ENCODE measurements at places on chromosomes 7 and 10.

DNA sequence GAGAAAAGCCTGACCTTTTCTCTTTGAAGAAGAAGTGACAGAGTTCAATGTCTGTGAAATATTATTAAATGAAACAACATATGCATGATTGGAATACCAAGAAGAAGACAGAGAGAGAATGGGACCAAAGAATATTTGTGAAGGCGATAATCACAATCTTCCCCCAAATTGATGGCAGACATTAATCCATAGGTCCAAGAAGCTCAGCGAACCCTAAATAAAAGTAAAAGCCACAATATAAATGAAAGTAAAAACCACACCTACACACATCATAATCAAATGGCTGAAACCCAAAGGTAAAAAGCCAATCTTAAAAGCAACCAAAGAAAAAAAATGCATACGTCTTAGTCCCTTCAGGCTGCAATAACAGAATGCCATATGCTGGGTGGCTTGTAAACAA lies 84.0 kb downstream of the ODAD2 start:
- DNase-seq, result no peak

- no peak for DNase-seq
Measured at GRCh38 chr7:133675510-133676218, 422.8 kb downstream of the EXOC4 start.

DNA sequence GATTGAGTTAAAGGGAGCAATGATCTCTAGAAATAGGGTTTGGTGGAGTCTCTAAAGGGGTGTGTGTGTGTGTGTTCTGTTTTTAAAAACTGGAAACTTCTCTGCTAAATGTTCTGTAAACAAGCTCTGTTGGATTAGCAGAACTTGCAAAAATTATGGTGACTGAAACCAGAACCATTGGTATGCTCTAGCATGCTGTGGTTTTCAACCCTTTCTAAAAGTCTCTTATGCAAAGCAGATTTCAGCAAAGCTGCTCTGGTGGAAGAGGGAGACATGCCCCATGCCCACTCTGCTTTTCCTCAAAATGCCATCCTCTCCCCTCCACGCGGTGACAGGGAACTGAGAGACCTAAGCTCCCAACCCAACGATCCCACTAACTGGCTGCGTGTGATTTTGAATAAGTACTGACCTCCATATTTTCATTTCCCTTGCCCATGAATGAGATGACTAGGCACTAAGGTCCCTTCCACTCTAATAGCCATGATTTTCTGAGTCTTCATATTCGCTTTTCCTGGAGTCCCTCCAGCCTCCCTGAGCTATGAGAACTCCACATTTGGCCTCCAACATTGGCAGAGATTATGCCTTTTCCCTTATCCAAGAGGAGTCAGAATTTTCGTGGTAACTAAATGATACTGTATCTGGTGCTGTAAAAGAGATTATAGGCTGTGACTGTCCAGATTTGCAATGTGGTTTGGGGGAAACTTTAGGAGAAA lies 117.3 kb upstream of the PALS2 start:
- DNase-seq, result no peak

DNA sequence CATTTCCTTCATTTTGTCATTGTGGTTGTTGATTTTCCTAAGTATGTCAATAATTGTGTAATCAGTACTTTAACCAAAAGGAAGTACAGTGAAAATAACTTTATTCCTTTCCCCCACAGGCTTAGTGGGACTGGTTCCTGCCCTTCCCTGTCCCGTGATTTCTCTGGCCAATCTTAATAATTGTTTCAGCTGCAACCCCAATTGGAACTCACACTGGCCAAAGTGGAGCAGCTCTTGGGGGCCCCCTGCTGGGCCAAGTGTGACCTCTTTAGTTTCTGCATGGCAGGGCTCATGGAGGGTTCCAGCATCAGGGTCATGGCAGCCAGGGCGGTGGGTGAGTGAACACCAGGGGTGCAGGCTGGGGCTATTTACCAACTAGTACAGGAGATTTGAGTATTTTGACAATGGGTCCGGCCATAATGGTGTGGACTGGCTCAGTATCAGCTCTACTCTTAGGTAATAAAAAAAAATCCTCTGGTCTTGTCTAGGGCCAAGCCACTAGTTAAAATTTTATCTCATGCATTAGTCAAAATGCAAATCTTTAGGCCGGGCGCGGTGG lies 31.7 kb downstream of the CYCS start:
- DNase-seq, result peak; percentile 72

DNA sequence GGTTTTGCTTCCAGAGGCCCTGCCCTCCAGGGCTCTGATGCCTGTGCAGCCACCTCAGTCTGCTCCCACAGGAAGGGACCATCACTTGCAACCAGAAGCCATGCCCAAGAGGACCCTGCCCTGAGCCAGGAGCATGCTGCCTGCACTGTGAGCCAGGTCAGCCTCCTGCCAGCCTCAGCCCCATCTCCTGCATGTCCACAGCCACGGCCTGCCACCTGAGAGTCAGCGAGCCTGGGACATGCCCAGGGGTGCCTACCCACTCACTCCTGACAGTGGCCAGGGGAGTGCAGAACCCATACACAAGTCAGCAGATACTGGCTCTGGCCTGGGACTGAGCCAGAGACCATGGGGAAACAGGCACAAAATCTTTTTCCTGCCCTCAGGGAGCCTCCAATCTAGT lies 6.6 kb upstream of the KCP start:
- no peak for DNase-seq

- DNase-seq, result no peak
Measured at GRCh38 chr7:112070674-112071256, 135.4 kb downstream of the DOCK4 start.

DNA sequence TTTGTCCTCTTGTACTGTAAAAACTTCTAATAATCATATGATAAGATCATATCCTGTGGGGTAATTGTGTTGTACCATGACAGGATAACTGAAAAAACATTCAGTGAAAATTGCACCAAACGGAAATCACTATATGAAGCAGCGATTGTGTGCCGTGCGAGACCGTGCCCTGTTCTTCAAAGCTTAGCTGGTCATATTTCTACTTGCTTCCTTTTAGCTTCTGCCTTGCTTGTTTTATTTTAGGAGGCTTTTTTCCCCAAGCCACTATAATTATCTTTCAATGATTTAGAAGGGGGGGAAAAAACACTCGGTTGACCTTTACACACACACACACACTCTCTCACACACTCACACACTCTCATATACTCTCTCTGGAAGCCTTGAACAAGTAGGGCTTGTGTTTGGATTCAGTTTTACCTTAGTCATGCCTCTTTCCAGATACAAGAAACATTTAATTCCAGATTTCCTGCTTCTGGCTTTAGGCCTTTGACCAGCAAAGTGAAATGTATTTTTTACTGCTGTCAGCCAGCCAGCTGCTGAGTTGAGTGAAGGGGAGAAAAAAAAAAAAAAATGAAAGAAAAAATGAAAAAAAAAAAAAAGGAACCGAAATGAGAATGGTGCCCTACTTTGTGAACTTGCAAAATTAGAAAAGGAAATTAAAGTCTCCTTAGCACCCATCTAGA lies 181.4 kb downstream of the ARID5B start:
- DNase-seq, result peak; percentile 44

DNA sequence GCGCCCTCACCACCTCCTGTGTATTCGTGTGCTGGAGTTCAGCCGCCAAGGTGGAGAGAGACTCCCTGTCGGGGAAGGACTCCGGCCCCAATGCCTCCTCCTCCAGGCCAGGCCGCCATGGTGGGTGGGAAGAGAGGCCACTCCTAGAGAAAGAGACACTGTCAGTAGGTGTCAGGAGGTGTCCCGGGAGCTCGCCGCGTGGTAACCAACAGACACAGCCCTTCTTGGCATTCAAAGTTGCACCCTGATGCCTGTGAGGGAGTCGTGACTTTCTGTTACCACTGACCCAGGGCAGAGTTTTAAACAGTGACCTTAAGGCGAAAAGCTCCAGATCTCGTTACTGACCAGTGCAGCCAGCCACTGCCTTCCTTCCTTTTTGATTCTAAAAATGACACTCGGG lies 155.2 kb downstream of the CUX1 start:
- DNase-seq, result no peak

- DNase-seq, result no peak
Measured at GRCh38 chr10:20956843-20957242, 59.7 kb upstream of the NEBL start.

- DNase-seq, result no peak
Measured at GRCh38 chr10:121199081-121199480, 347.9 kb downstream of the WDR11 start.

DNA sequence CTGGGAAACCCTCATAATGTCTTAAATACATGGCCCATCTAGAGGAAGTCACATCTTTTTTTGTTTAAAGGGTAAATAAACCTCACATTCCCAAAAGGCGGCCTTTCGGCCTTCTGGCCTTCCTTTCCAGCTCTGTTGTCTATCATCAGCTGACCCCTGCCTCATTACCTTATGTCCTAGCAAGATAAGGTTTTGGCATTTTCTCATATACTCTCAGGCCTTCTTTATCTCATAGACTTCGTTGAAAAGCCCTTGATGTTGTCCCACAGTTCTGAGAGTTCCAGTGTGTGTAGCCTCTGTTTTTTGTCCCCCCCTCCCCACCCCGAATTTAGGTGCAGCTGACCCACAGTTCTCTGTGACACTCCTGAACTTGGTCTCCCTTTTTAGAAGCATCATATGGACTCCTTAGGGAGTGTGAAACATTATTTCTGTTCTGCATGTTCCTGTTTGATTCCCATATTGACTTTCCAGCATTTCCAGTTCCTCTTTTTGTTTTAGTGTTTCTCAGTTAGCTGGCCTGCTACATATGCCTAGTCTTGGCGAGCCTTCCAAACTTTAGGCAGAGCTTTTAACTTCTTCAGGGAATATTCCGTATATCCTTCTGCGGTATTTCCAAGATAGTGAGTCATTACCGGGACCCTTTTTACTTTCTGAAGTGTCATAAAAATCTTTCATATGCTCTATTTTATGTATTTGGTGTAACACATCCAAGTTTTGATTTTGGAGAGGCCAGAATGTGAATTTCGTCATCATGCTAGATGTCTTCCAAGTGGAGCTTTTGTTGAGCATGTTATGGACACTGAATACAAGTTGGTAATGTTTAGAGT lies 138.5 kb downstream of the LRRC4 start:
- DNase-seq, result no peak
